Inflammatory macrophage treated with lipopolysaccharide for 4 hours (primary cell): ENCODE measurements at places on chromosomes 3 and 15.

DNA sequence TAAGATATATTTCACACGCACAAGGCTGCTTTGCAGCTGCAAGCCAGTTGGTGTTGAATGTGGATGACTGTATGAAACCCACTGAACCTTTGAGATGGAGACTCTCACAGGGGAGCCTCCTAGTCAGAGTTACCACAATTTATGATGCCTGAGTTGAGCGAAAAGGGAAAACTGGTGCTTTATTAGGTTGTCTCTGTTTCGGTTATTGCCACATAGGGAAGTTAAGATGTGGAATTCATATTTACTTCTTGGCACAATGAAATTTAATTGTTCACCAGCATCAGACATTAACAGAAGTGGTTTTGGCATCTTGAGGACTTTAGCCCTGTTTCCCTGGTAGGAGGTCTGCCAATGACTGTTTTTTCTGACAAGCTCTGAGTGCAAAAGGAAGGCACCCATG lies 358.2 kb downstream of the SQOR start:
- DNase-seq = no peak

GRCh38 chr3:124303305-124303910 lies 311.5 kb upstream of the ROPN1 start:
- no peak for DNase-seq

- peak; percentile 56 for DNase-seq
Observed at GRCh38 chr3:32238453-32239306, at the start of gene CMTM8. Gene CMTM8, plus strand, starts transcription at chr3:32238680. Its CDS starts 293 bp downstream, at chr3:32238973.

GRCh38 chr3:186536883-186537844 lies 7.0 kb downstream of the CRYGS start:
- DNase-seq = peak; percentile 46

DNA sequence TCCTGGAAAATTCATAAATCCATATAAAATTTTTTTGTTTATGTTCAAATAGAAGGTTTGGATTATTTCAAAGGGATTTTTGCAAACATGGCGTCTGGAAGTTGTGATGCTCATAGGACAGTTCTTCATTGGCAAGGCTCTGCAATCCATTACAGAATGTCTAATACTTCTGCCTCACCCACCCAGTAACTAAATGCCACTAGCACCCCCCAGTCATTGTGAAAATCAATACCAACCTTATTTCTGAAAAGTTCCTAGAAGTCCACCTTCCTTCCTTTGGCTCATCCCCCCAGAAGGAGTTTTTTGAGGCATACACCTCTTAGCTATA lies 17.9 kb downstream of the ATP11B start:
- no peak for DNase-seq

GRCh38 chr15:70240082-70240481 lies 142.4 kb upstream of the TLE3 start:
- no peak for DNase-seq

GRCh38 chr3:40827226-40827625 lies 302.5 kb downstream of the ZNF621 start:
- DNase-seq = no peak

GRCh38 chr15:101619615-101619865 lies 32.6 kb downstream of the TM2D3 start:
- DNase-seq = no peak

GRCh38 chr3:134299185-134299887 lies 48.7 kb upstream of the RYK start:
- DNase-seq = no peak

- DNase-seq = no peak
Observed at GRCh38 chr3:14841836-14842235, 23.1 kb downstream of the FGD5 start.

- DNase-seq = peak; percentile 4
Observed at GRCh38 chr15:63848879-63849551, 15.3 kb upstream of the HERC1 start.

DNA sequence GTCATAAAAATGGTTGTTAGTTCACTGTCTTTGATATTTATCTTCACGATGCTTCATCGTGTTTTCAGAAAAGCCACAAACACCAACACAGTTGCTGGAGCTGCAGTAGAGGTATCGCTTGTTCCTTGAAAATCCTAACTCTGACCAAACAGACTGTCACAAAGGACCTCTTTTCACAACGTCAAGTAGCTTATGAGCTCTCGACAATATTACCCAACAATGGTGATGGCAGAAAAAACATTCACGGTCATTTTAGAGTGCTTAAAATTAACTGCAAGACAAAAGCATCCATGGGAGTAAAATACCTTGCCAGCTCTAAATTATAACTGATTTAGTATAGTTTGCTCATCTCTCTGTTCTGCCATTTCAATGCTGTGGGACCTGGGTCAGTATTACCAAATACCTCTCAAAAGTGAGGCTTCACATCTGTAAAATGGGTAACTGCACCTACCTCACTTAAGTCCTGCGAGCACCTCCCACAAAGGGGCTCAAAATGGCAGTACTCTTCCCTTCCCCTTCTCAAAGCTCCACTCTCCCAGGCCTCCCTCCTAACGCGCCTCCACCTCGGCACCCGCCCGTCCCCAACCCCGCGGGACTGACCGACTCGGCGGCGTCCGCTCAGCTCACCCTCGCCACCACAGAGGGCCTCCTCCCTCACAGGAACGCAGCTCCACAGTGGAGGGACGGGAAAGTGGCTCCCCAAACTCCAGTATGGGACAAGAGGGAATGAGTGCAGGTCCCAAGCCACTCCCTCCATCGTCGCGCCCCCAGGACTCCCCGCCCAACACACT lies 546 bp downstream of the TRIM59 start:
- peak; percentile 36 for DNase-seq

- DNase-seq = no peak
Observed at GRCh38 chr15:96328181-96328876, 2.2 kb upstream of the NR2F2 start.

- no peak for DNase-seq
Observed at GRCh38 chr15:86162172-86162591, 82.5 kb downstream of the AGBL1 start.

DNA sequence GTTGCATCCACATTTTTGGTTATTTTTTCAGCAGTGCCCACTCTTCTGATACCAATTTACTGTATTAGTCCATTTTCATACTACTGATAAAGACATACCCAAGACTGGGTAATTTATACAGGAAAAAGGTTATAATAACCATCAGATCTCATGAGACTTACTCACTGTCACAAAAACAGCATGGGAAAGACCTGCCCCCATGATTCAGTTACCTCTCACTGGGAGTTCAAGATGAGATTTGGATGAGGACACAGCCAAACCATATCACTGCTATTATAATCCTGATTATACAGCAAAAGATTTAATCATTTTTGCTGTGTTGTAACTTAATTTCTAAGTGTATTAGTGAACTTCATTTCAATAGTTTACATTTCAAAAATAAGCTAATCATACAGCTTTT lies 6.6 kb downstream of the ZBED2 start:
- DNase-seq = no peak

- DNase-seq = peak; percentile 78
Observed at GRCh38 chr3:16520970-16521881, 7.7 kb upstream of the RFTN1 start.

- no peak for DNase-seq
Observed at GRCh38 chr3:79362571-79363270, 405.1 kb downstream of the ROBO1 start.

- no peak for DNase-seq
Observed at GRCh38 chr3:880371-880770, 212.5 kb upstream of the CNTN6 start.

DNA sequence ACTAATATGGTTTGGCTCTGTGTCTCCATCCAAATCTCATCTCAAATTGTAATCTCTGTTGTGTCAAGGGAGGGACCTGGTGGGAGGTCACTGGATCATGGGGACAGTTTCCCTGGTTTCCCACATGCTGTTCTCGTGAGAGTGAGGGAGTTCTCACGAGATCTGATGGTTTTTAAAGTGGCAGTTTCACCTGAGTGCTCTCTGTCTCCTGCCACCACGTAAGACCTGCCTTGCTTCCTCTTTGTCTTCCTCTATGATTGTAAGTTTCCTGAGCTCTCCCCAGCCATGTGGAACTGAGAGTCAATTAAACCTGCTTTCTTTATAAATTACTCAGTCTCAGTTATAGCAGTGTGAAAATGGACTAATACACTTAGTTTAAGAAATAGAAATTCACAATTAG lies 228.9 kb downstream of the CD47 start:
- no peak for DNase-seq

- no peak for DNase-seq
Observed at GRCh38 chr3:182327196-182327681, 466.1 kb upstream of the ATP11B start.

- no peak for DNase-seq
Observed at GRCh38 chr3:56885879-56886278, 84.1 kb upstream of the ARHGEF3 start.

- no peak for DNase-seq
Observed at GRCh38 chr3:108202834-108203233, 19.4 kb downstream of the IFT57 start.

GRCh38 chr3:52118156-52118875 lies 35.9 kb downstream of the POC1A start:
- no peak for DNase-seq

GRCh38 chr15:71244250-71244649 lies 129.0 kb downstream of the THSD4 start:
- no peak for DNase-seq

DNA sequence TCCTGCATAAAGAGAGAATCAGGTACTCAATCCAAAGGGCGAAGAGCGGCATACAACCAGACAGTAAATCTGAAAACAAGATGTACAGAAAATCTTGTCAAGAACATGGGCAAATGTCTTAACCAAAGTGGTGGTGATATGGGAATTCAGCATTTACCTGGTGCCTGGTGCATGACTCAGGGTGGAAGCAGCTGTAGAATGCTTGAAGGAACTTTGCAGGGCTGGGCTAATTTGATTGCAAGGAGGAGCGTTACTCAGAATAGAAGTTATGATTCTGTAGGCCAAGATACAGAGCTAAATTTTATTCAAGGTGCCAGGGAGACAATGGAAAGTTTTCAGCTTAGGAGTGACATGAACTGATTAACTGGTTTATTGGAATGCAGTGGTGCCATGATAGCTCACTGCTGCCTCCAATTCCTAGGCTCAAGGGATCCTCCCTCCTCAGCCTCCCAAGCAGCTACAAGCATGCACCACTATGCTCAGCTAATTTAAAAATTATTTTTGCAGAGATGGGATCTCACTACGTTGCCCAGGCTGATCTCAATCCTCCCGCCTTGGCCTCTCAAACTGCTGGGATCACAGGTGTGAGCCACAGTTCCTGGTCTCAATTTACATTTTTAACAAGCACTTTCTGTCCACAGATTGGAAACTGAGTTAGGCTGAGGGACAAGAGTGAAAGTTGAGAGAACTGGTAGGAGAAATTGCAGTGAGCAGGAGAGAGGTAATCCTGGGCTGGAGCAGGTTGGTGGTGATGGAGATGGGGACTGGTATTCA lies 91.5 kb upstream of the TBC1D5 start:
- DNase-seq = no peak

- DNase-seq = no peak
Observed at GRCh38 chr3:46374755-46375154, 4.0 kb downstream of the CCR5 start.

DNA sequence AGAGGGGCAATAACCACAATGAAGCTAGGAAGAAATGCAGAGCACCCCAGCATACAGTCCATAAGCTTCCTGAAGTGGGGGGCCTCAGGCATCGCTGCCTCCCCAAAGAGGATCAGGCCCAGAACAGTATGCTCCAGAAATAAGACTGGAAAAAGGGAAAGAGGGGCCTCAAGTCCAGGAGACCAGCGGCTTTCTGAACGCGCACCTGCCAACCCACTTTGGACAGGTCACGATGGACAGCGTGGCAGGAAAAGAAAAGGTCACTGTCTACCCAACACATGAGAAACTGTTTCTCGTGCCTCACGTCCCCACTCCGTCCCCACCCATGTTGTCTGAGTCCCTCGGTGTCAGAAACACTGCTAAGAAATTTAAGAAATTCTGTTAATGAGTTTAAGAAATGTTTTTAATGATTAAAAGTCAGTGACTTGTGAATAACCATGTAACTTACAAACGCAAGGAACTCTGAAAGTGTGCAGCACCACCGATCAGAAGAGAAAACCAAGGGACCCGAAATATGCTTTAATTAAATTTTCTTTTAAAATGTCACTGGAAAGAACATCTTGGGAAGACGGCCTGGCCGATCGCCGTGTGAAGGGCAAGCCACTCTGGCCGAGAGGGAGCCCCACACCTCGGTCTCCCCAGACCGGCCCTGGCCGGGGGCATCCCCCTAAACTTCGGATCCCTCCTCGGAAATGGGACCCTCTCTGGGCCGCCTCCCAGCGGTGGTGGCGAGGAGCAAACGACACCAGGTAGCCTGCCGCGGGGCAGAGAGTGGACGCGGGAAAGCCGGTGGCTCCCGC lies 1.7 kb upstream of the PPARG start:
- no peak for DNase-seq

- no peak for DNase-seq
Observed at GRCh38 chr3:147427746-147428145, 18.6 kb downstream of the ZIC1 start.

- DNase-seq = peak; percentile 87
Observed at GRCh38 chr3:142993958-142994442, 7.4 kb upstream of the U2SURP start.

GRCh38 chr3:197736010-197736490 lies 654 bp downstream of the RUBCN start:
- DNase-seq = peak; percentile 60

DNA sequence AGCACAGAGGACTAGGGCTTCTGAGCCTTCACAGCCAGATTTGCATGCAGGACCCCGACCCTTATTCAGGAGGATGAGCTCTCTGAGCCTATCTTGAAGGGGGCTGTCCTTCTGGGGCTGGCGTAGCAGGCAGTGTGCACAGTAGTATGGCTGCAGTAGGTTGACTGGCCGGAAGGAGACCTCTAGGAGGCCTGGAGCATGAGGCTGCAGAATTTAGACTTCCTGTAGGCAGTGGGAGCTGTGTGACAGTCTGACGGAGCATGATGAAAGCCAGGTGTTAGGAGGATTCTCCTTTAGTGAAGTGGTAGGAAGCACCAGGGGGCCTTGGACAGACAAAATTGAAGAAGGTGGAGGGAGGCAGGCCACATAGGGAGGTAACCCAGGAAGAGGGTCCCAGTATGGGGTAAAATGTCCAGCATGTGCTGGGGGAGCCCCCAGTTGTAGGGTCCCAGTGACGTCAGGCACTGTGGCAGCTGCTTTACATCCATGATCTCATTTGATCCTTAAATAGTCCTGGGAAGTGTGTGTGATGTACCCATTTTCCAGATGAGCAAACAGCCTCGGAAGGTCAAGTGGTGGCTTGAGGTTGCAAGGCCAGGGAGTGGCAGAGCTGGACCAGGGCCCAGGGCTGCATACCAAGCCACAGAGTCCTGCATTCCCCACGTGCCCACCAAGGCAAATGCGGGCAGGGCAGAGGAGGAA lies 36.1 kb downstream of the SPSB4 start:
- DNase-seq = no peak

- DNase-seq = no peak
Observed at GRCh38 chr15:80579611-80580010, 115.5 kb upstream of the ABHD17C start.

GRCh38 chr3:64163755-64164148 lies 61.5 kb downstream of the PRICKLE2 start:
- DNase-seq = no peak

- DNase-seq = no peak
Observed at GRCh38 chr3:73437828-73438227, 186.9 kb downstream of the PDZRN3 start.

GRCh38 chr3:107085261-107085660 lies 292.0 kb upstream of the CCDC54 start:
- DNase-seq = no peak

- peak; percentile 14 for DNase-seq
Observed at GRCh38 chr3:52054661-52055511, 1.5 kb downstream of the DUSP7 start.
